ENCODE measurements at places on chromosomes 5 and 9. TPM values are rescaled to one million over a fixed set of nuclear protein-coding genes. Genes with fewer than 3 reads are reported as not detected.

Gene PCDHGB5
- total RNA-seq, result 0.14 TPM

Gene MAPKAP1
- 44.9 TPM for total RNA-seq

Gene ASPN
- not detected for total RNA-seq

Gene SLC9A3
- total RNA-seq, result 2.5 TPM

- DNase-seq, result no peak
- no peak overlapping the region for H3K27ac ChIP-seq
- H3K36me3 ChIP-seq, result no peaks in the 10 kb centered on the region
- H3K4me3 ChIP-seq, result no peak overlapping the region
- no peaks in the 10 kb centered on the region for H3K27me3 ChIP-seq
- no peaks in the 10 kb centered on the region for H3K4me1 ChIP-seq
Observed at GRCh38 chr5:124059200-124059599, 547.2 kb downstream of the CSNK1G3 start.

GRCh38 chr9:105399117-105399516 is 48.7 kb upstream of the FSD1L start:
- H3K36me3 ChIP-seq, result no peaks in the 10 kb centered on the region
- no peak overlapping the region for H3K4me3 ChIP-seq
- H3K4me1 ChIP-seq, result peaks cover under 1% of the 10 kb centered on the region

DNA sequence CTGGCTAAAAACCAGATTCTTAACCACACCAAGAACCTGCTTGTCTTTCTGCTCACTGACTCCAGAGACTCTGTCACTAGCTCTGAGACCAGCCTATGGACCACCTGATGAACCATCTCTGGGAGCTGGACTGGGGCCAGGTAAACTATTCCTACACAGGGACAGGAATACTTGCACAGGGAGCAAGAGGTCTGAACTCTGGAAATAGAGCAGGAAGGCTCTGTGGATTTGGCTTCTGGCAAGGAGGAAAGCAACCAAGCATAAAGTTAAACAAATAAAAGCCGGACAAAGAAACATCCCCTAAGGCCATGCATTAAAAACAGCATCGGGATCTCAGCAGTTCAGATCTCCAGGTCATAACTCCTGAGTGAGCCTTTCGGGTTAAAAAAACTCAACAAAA is 5.6 kb upstream of the SPARC start:
- H3K27me3 ChIP-seq, result peaks cover 4% of the 10 kb centered on the region
- H3K4me1 ChIP-seq, result no peaks in the 10 kb centered on the region
- no peak overlapping the region for H3K27ac ChIP-seq
- H3K4me3 ChIP-seq, result no peak overlapping the region
- no peak for DNase-seq

All from CD4-positive, alpha-beta T cell (primary cell).